ENCODE measurements at places on chromosomes 1 and 21. TPM values are rescaled to one million over a fixed set of nuclear protein-coding genes. Genes with fewer than 3 reads are reported as not detected.

- DNase-seq, result no peak
Measured at GRCh38 chr1:77014073-77014788, 147.0 kb downstream of the ST6GALNAC5 start.

- DNase-seq, result no peak
Measured at GRCh38 chr21:40208948-40209345, 341.7 kb downstream of the PCP4 start.

DNA sequence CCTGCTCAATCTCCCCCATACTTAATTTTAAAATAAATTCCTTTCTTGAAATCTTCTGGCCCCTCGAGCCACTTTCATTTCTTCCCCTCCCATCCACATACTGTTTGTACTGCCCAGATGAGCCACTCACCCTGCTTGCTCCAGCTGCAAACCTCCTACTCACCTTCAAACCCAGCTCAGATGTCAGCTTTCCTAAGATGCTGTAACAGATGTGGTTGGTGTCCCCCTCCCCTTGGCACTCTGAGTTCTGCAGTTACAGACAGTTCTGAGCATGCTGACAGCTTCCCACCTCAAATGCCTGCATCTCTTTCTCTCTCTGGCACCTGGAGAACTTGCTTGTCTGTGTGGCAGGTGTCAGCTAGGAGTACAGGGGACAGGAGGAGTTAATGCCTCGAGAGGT, 106.7 kb downstream of the PTPRU start:
- DNase-seq, result no peak

DNA sequence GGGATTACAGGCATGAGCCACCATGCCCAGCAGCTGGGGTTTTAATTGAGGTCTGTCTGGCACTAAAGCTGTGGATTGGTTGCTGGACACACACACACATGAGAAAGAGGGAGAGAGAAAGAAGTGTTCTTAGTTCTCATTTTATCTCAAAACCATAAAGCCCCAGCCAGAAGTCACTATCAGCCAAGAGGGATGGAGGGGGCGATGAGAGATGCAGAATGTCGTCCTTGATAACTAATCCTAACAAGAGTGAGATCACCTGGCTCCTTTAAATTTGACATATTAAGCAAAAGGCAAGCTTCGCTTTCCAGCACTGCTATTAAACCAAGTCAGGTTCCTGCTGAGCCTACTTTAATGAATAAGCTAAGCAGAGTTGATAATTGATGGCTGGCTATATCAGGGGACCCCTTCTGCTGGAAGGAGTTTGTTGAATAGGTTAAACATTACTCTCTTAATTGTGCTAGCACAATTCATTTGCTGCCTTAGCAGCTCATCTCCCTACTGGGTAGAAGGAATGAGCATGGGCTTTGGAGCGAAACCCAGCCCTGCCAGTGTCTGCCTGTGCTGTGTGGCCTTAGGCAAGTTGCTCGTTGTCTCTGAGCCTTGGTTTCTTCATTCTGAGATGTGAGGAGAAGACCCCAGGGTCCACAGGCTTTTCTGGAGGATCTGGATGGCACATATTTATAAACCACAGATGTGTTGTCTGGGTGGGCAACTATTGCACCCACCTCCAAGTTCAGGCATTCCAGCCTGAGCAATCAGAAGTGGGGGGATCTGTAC, 50.8 kb downstream of the ALPL start:
- DNase-seq, result no peak

GRCh38 chr1:2279817-2280216, 51.7 kb downstream of the SKI start:
- DNase-seq, result no peak

DNA sequence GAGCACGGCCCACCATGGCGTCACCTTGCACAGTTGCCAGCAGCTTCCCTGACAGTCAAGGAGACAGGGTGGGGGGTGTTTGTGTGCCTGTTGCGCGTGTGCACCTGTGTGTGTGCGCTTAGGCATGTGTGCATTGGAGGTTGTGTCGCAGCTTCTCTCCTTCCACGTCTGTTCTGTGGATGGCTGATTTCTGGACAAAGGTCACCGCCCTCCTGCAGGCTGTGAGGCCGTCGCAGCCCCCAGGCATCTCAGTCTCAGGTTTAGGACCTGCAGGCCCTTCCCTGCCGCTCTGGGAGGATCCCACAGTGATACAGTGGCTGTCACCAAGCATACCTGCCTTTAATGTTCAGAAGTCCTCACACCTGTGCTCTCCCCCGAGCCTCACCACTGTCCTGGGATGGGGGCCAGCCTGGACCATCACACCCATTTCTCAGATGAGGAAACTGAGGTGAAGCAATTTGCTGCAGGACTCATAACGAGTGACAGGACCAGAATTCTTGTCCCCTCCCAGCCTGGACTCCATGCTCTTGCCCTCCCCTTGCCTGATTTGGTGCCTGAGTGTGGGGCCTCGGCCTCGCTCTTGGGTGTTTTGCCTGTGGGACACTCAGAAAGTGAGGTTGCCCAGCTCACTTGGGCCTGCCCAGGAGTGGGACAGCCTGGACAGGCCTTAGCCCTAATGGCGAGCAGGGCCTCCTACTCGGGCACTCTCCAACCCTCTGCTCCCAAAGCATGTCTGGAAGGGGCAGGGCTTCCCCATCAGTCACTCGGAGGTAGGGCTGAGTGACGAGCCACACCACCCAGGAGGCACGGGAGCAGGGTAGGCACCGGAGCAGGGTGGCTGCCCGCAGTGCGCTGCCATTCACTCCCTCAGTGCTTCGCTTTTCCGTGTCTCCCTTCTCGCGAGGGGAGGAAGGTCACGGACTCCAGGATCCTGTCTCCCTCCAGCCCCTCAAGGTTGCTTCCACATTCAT, 22.6 kb downstream of the COQ8A start:
- no peak for DNase-seq

Gene C8A
- not detected for total RNA-seq

Gene AADACL3
- not detected for total RNA-seq

Gene PLEKHN1
- total RNA-seq, result not detected

Gene TMEM240
- 16.3 TPM for total RNA-seq

Gene KLHDC9
- total RNA-seq, result 4.5 TPM

DNA sequence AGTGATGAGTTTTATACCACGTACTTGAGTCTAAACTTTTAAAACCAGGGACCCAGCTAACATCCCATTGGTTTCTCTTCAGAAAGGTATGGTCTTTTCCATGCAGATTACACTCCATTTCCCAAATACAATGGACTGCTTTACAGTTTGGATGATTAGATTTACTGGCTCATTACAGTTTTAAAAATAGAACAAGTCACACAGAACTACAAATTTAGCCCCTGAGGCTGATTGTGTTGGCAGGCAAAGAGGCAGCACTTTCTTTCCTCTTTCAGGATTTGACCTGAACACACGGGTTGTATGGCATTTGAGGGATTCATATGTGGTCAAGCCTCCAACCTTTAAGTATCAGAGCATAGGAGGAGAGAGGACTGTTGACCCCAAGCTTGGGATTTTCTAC, 21.8 kb upstream of the VTCN1 start:
- DNase-seq, result no peak

Gene CRYBG2
- total RNA-seq, result 0.41 TPM

Gene SORT1
- 42.8 TPM for total RNA-seq

GRCh38 chr1:104132382-104132973, 382.8 kb downstream of the AMY1C start:
- no peak for DNase-seq

DNA sequence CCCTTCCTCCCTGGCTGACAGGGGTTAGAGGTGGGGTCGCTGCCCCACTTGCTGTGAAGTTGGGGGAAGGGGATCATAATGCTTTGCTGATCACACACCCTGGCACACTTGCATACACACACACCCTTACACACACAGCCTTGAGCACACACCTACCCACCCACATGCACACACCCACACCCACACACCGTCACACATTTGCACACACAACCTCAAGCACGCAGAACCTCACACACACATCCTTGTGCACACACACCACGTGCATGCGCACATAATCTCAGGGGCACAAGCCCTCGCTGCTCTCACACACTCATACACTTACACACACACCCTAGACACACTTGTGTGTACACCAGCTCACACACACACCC, 16.4 kb upstream of the TNFRSF8 start:
- DNase-seq, result no peak

Gene FMN2
- 60.7 TPM for total RNA-seq

DNA sequence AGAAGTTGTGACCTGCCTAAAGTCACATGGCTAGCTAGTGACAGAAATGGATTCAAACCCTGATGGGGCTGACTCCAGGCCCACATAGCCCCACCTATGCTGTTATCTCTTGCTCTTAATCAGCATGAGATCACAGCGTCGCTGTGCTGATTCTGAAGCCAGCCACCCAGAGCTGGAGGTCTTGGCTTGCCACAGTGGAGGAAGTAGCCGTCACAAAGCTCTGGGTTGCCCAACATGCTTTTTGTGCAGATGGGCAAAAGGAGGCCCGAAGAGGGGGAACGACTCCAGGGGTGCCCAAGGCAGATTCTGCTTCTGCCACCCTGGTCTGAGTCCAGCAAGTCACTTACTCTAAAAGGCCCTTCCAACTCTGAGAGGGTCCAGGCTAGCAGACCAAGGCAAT, 14.7 kb upstream of the MFSD2A start:
- DNase-seq, result no peak

DNA sequence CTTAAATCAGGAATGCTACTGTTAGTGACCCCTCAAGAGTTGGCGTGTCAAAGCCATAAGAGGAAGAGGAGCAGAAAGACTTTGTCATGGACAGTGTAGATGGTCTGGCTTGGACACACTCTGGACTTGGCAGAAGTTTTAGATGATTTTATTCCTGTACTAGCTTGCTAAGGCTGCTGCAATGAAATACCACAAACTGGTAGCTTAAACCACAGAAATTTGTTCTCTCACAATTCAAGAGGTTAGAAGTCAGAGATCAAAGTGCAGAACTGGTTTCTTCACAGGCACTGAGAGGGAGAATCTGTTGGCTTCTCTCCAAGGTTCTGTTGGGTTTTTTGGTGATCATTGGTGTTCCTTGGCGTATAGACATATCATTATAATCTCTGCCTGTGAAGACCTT, 869.8 kb upstream of the B3GALT2 start:
- DNase-seq, result no peak

DNA sequence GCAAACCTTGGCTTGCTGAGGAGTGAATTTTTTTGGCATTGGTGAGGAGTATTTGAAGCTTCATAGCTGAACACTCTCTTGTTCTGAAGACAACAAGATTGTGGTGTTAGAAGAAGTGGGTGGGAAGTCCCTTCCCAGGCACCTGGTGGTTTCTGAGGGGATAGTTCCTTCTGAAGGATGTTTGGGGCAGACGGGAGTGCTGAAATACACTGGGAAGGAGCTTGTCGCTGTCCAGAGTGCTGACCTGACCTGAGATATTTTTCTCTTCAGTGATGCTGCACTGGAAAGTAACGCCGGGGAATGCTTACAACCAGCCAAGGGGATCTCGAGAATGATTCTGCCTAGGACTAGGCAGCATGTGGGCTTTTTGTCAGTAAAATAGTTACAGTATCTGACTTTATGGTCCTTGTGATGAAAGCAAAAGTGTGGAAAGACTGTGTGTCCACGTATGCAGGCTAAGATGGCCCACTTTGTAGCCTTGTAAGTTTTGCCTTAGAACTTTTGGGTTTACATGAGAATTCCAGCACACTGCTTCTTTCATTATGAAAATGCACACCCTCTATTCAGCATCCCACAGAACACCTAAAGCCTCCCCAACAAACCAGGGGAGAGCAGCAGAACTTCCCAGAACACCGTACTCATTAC, 33.1 kb upstream of the NFASC start:
- DNase-seq, result no peak

DNA sequence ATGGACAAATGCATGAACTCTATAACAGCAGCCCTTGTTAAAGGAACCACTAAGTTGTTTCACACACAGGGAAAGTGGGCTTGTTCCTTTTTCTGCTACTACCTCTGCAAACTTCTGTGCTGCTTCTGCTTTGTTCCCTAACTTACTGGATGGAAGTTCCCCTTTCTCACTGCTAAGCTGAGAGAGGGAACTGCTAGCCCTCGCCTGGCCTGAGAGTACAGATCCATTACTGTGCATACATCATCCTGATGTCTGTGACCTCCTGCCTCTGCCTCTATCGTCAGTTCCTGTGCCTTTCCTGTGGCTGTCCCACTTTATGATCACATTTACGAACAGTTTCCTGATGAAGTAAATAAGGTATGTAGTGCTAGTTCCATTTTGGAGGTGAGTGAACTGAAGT, 3.5 kb downstream of the GNAT2 start:
- DNase-seq, result no peak

GRCh38 chr1:163535807-163536206, 214.1 kb downstream of the NUF2 start:
- no peak for DNase-seq

Data from frontal cortex (tissue), 4 donors.